ENCODE measurements at places on chromosomes 16 and 17.

- DNase-seq = no peak
Observed at GRCh38 chr16:80372341-80372740, 168.5 kb upstream of the DYNLRB2 start.

DNA sequence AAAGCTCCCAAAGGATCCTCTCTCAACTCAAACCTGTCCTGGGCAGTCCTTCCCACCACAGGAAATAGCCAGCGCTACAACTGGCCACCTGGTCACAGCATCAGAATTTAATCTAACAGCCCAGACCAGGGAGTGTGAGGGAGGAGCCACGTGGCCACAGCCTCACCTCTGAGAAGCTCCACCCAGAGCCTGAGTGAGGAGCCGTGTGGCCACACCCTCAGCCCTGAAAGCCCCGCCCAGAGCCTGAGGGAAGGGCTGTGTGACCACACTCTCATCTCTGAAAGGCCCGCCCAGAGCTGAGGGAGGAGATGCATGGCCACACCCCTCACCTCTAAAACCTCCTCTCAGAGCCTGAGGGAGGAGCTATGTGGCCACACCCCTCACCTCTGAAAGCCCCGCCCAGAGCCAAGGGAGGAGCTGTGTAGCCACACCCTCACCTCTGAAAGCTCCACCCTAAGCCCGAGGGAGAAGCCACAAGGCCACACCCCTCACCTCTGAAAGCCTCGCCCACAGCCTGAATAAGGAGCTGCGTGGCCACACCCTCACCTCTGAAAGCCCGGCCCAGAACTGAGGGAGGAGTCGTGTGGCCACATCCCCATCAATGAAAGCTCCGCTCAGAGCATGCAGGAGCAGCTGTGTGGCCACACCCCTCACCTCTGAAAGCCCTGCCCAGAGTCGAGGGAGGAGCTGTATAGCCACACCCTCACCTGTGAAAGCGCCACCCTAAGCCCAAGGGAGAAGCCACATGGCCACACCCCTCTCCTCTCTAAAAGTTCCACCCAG lies 28.6 kb downstream of the SLC38A8 start:
- DNase-seq = peak; percentile 75

GRCh38 chr17:76276461-76277299 lies 11.5 kb downstream of the UBALD2 start:
- DNase-seq = no peak

- no peak for DNase-seq
Observed at GRCh38 chr16:5642011-5642410, 544.4 kb upstream of the EEF2KMT start.

DNA sequence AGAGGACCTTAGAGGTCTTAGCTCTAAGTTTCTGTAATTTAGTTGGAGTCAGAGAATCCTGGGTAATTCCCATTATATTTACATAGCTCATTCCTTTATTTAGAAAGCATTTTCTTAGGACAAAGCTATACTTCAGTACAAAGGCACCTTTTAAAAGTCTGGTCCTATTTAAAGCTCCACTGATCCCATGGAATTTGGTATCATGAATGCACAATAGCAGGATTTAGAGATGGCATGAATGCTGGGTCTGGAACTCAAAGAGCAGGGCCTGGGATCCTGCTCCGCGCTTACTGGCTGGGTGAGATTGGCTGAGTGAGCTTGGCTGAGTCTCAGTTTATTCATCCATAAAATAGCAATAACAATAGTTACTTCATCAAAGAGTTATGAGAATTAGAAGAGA lies 4.8 kb downstream of the KRT23 start:
- no peak for DNase-seq

All from HL-60 (cell line).